ENCODE measurements at places on chromosomes 2 and 18.

DNA sequence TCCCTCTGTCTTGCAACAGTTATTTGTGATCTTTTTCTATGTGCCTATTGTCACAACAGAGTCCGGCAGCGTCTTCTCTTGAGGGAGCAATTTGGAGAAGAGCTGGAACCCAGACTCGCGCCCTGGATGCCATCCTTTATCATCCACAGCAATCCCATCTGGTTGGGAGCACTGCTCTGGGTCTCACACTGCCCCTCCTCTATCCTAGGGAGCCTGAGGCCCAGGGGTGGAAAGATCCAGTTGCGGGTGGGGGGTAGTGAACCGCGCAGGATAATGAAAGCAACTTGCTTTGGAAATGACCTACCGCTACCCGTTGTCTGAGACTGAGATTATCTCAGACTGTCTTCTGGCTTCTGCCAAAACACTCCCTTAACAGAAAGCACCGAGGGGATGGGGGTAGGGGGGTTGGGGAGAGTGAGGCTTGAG lies 713 bp downstream of the WBP1 start:
- DNase-seq, result no peak

DNA sequence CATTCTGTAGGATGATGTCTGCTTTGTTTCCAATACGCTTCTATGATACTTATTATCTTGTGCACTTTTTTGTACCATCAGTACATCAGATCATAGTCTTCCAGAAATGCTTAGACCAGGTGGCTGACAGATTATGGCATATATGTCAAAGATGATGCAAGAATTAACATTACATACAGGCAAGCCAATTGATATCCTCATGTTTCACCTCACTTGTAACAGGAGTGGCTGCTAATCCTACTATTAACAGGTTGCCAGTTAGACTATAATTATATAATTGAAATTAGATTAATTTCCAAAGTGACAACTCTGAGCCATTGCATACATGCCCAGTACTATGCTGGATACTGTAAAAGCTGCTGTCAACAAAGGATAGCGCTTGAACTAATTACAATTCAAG lies 77.2 kb downstream of the TLK1 start:
- DNase-seq, result no peak

- no peak for DNase-seq
These were observed 67.3 kb downstream of the CAMKMT start for GRCh38 chr2:44429034-44429433.

GRCh38 chr18:76463872-76464271 lies 31.2 kb downstream of the ZNF516 start:
- no peak for DNase-seq

DNA sequence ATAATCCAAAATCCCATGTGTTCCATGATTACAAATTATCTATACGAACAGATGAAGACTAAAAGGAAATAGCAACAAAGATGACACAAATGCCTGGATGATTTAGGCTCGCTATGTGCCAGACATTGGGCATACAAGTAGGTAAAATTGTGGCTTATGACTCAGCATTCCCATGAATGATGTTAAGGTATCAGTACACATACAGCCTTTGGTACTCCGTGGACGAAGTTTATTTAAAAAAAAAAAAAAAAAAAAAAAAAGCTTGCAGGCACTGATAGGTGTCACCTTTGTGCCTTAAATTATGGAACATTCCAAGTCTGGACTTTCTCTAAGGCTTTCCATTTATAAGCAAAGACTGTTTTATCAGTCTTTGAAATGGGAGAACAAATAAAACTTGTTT lies 2.7 kb downstream of the CHAC2 start:
- DNase-seq, result no peak

- no peak for DNase-seq
These were observed 38.3 kb upstream of the DLX1 start for GRCh38 chr2:172046866-172047565.

- DNase-seq, result no peak
These were observed 153.6 kb upstream of the EPAS1 start for GRCh38 chr2:46143429-46144132.

- DNase-seq, result no peak
These were observed 212.7 kb upstream of the FSHR start for GRCh38 chr2:49367003-49367402.

- DNase-seq, result no peak
These were observed 204.6 kb downstream of the SP3 start for GRCh38 chr2:173760553-173760952.

- no peak for DNase-seq
These were observed 7.6 kb downstream of the ESPNL start for GRCh38 chr2:238107525-238108422.

DNA sequence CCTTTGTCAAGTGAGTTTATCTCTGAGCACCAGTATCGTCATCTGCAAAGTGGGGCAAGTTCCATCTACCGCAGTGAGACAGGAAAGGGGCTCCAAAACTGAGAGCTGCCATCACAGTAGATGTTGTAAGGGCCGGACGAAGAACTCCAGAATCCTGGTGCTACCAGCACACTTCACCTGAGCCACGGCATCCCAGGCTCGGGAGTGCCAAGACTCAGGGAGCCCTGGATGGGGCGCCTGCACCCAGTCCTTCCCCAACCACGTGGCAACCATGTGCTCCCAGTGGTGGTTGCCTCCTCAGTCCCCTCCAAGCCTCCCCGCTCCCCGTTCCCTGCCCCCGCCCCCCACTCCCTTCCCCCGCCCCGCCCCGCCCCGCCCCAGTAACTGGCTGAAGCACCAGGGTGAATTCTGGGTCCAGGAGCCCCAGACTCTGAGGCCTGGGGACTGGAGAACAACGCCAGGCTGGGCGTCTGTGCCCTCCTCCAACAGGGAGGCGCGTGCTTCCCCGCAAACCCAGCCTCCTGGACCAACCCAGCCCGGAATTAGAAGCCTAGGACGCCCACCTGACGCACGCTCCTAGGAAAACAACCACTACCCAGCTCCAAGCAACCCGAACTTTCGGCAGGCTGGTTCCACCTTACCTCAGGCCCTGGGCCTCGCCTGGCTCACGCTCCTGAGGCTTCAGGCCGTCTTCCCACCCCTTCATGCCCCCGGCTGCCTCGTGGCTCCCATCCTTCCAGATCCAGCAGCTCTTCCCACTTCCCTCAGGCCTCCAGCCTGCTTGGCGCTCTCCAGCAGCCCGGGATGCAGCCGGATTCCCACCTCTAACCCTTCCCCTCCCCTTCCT lies 67.6 kb downstream of the LAMA3 start:
- no peak for DNase-seq

DNA sequence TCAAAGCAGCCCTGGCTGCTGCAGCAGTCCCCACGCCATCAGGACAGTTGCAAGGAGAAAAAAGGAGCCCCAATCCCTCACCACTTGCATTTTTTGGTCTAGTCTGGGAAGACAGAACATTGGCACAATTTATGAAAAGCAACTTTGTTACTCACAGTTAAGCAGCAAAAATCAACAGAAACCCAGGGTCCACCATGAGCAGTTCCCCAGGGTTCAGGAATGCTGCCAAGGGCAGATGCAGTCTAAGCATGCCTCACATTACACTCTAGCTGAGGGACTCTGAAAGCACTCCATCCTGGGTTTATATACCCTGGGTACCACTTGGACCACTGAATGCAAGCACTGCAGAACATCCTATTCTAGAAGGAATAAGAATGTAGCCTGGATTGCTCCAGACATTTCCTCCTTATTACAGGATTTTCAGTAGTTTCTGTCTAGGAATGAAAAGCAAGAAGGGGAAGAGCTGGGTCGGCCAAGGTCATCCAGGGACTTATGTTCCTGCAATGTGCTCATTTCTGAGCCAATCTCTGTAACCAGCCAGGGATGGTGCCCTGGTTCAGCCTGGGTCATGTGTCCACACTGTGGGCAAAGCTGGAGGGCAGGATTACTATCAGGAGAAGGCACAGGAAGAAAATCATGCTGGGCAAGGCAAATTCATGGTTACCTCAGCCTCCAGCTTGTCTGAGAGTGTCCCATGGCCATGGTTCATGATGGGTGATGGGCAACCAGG lies 19.5 kb upstream of the TMEM163 start:
- DNase-seq, result no peak

DNA sequence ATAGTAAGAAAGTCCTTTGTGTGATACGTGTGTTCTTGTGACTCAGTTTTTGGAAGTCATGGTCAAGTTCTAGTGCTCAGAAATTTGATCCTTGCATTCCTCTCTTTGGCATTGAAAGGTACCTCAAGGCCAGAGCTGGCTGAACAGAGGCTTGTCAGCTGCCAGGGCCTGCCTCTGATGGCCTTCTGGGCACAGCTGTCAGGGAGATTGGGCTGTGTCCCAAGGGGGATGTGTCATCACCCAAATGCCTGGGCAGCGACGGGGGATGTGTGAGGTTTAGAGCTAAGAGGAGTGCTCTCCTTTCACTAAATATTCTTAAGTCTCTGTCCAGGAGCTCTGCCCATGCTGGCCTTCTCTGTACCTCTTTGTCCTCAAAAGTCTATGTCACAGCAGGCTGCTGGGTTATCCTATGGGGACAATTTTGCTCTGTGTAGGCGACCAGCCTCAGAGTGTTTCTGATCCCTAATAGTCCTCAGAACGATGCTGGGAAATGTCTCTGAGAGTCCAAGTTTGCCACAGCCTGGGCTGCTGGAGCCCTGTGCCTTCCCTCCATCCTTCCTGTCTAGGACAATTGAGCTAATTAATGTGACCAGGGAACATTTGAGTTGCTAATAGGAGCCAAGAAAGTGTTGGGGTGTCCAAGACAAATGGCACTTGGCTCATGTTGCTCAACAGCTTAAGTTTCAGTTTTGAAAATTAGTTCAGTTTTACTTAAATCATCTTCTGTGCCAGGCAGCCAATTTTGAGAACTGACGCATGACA lies 115.4 kb upstream of the ZNF521 start:
- DNase-seq, result no peak

- no peak for DNase-seq
These were observed 155.0 kb downstream of the PLCL1 start for GRCh38 chr2:197959383-197959782.

- DNase-seq, result no peak
These were observed 420.4 kb upstream of the LRRTM1 start for GRCh38 chr2:80725001-80725400.

GRCh38 chr2:27050281-27050995 lies 1.0 kb upstream of the AGBL5 start:
- DNase-seq, result peak; percentile 87

DNA sequence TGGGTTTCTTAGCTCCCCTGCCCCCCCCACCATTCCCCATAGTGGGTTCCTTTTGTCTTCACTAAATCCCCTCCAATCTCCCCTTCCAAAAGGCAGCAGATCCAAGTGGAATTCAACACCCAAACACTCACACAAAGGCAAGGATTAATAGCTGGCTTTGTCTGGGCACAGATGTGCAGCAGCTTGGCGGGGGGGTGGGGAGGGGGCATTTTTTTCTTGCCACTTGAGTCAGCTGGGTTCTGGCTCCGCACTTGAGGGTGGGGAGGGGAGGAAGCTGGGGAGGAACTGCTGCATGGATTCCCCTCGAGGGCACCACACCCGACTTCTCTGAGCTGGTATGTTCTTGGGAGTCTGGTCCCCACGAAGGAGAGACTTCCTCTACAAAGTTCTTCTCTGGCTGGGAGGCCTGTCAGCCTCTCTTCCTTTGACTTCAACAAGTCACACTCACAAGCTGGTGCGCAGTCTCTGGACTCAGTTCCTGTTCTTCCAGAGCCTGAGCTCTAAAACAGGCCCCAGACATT lies 36.0 kb downstream of the SERTAD2 start:
- no peak for DNase-seq

GRCh38 chr2:152015552-152015951 lies 83.3 kb downstream of the CACNB4 start:
- DNase-seq, result no peak

GRCh38 chr2:30422444-30423040 lies 24.5 kb upstream of the LCLAT1 start:
- DNase-seq, result peak; percentile 88

DNA sequence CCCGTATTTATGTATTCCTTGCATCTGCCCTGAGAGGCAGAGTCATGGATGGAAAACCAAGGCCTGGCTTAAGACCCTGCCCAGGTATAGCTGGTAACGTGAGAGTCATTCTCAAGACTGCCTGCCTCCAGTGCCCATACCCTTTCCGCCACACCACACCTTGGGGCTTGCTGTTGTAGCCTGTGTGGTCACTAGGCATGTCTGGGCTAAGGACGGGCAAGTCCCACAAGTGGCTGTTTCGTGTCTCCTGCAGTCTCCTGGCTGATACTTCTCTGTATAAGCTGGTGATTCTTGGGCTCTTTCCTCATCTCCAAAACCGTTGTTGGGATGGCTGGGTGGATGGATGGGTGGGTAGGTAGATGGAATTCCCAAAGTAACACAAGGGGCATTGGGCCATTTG lies 269.8 kb downstream of the KLHL29 start:
- DNase-seq, result no peak

DNA sequence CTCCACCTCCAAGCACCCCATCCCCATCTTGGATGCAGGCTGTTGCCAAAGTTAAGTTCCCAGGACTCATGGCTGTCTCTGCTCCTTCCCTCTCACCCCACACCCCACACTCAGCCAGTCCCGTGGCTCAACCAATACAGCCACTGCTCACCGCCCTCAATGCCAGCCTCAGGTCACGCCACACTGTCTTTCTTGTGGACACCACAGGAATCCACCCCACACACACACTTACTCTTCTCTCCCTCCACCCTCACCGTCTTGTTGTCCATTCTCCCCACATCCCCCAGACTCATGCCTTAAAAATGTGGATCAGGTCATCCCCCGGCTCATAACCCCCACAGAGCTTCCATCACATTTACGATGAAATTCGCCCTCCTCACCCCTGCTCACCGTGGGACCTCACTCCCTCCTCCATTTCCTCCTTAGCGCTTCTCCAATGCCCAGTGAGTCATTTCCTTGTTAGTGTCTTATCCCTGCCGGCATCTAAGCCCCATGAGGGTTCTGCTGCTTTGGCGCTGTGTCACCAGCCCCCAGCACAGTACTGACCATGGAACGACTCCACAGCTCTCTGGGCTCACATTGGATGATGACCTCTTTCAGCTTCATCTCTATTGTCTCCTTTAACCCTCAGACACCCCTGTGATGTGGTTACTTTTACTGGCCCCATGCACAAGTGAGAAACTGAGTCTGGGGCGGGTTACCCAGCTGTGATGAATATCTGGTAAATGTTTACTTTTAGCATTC lies 13.8 kb downstream of the MLPH start:
- no peak for DNase-seq

- DNase-seq, result no peak
These were observed 59.8 kb downstream of the BMP10 start for GRCh38 chr2:68811364-68811763.

- no peak for DNase-seq
These were observed 449.1 kb downstream of the PIK3C3 start for GRCh38 chr18:42404151-42404550.

- no peak for DNase-seq
These were observed 944.9 kb upstream of the ZEB2 start for GRCh38 chr2:145464866-145465265.

GRCh38 chr2:27199241-27199640 lies 12.6 kb upstream of the ATRAID start:
- no peak for DNase-seq

DNA sequence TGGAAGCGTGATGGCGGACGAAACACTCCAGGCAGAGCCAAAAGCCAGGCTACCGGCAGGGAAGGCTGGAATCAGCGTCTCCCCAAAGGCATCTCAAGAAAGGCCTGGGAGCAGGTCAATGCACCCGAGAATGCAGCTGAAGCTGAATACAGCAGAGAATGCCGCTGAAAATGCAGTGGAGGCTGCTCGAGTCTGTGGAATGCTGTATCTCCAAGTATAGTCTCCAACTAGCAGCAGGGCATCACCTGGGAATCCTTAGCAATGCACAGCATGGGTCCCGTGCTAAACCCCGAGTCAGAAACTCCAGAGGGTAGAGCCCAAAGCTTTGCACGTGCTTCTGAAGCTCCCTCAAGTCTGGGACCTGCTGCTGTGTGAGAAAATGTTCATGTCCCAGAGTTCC lies 191.1 kb upstream of the ALKAL2 start:
- no peak for DNase-seq
